ENCODE measurements at places on chromosomes 4 and X. TPM values are rescaled to one million over a fixed set of nuclear protein-coding genes. Genes with fewer than 3 reads are reported as not detected.

Gene LEF1
- polyA plus RNA-seq: 35.5 TPM

Gene NPNT
- polyA plus RNA-seq: 115 TPM

Gene AKAP4
- polyA plus RNA-seq: 0.47 TPM

Gene WWC2
- polyA plus RNA-seq: 25.4 TPM

Gene TCP11X2
- not detected for polyA plus RNA-seq

Gene PDLIM5
- 183 TPM for polyA plus RNA-seq

Gene ESX1
- not detected for polyA plus RNA-seq

Gene MMRN1
- 6.2 TPM for polyA plus RNA-seq

Gene PDLIM3
- polyA plus RNA-seq: 403 TPM

Gene CT45A5
- polyA plus RNA-seq: not detected

Gene C4orf54
- polyA plus RNA-seq: 106 TPM

Gene PDZD4
- polyA plus RNA-seq: 3.2 TPM

Gene KIT
- 8.8 TPM for polyA plus RNA-seq

Gene GPC3
- 416 TPM for polyA plus RNA-seq

Gene DIPK2B
- 18.5 TPM for polyA plus RNA-seq

Gene MAGEC3
- 0.44 TPM for polyA plus RNA-seq

Gene NAT8L
- 3.5 TPM for polyA plus RNA-seq

All from muscle of leg (tissue), 16 donors.